ENCODE measurements at places on chromosomes 6 and 20. TPM values are rescaled to one million over a fixed set of nuclear protein-coding genes. Genes with fewer than 3 reads are reported as not detected.

The FUT9 gene
- polyA plus RNA-seq, result 2.1 TPM

The RSPH9 gene
- 1.3 TPM for polyA plus RNA-seq

GRCh38 chr6:156280065-156280464, 497.1 kb upstream of the ARID1B start:
- peak; percentile 37 for DNase-seq

DNA sequence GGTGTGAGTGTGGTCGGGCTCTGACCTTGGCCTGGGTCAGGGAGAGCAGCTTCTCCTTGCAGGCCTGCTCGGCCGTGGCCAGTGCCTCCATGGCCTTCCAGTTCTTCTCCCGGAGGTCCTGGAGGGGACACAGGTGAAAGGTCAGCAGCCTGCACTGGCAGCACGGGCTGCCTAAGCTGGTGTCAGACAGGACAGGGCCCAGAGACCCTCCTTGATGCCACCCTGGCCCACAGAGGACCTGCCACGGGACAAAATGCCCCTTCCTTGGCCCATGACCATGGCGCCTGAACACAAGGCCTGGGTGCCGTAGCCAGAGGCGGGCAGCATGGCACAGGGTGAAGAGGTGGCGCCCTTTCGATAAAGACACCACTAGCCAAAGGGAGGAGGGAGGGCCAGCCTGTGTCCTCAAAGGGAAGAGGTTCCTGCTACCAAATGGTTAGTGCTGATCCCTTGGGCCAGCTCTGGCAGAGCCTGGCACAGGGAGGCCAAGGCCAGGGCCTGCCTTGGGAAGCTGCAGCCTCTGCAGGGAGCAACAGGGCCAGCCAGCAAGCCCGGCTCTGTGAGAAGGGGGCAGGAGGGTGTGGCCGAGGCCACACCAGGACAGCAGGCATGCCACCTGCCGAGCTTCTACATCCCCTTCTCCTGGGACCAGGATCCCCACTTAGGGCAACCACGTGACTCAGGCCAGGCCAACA, 54.8 kb downstream of the DSTN start:
- DNase-seq, result no peak

GRCh38 chr20:60035486-60035885, 77.3 kb downstream of the CDH26 start:
- DNase-seq, result no peak

GRCh38 chr6:90343576-90343975, 46.9 kb upstream of the BACH2 start:
- DNase-seq, result no peak

The SLC2A4RG gene
- polyA plus RNA-seq, result 122 TPM

The FNDC1 gene
- 9.2 TPM for polyA plus RNA-seq

GRCh38 chr6:38789256-38789655, 74.1 kb downstream of the DNAH8 start:
- DNase-seq, result no peak

GRCh38 chr20:48841875-48842529, 14.2 kb upstream of the PREX1 start:
- DNase-seq, result no peak

- no peak for DNase-seq
Measured at GRCh38 chr6:108948181-108948661, 100.0 kb downstream of the ARMC2 start.

The CYP39A1 gene
- 6.3 TPM for polyA plus RNA-seq

The CYP21A2 gene
- polyA plus RNA-seq, result 1.4 TPM

GRCh38 chr20:44627364-44628010, 24.0 kb downstream of the ADA start:
- no peak for DNase-seq

The RPS21 gene
- polyA plus RNA-seq, result 853 TPM

GRCh38 chr20:1505871-1506270, 14.7 kb upstream of the SIRPB2 start:
- no peak for DNase-seq

DNA sequence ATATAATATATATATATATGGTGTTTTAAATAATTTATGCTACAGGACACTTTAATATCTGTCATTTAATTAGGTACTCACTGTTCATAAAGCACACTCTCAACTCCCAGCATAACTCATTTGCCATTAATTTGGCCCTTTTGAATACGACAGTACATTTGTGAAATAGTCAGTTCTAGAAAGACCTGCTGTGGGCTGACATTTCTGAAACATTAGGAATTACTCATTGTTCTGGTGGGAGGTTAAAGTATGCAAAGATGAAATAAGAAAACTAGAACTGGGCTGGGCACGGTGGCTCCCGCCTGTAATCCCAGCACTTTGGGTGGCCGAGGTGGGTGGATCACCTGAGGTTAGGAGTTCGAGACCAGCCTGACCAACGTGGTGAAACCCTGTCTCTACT, 497.5 kb downstream of the UTRN start:
- no peak for DNase-seq

DNA sequence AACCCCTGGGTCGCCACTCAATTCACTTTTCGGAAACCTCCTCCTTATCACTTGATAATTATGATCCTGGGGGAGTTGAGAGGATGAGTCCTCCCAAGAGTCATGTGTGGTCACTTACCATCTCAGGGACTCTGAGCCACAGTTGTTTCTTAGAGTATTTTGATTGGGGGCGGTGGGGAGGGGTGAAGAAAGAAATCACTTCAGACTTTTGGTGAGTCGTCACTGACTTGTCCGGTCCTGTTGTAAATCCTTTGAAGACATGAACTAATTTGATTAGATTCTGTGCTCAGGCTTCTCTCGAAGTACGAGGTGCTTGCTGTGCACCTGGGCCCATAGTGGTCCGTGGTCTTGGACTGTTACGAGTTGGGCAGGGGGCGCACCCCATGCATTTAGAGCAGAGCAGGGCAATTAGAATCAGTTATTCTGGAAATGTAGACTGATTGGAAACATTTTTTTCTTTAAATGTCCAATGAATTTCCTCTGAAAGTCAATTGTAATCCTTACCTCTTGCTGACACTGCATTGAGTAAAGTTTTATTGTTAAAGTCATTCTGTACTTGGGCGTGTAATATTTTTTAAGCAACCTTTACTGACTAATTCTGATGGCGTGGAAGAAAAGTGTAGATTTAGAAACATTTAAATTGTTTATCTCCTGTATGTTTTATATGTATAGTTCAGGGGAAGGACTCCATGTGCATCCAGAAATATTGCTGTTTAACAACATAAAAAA, 173.4 kb downstream of the SLC16A10 start:
- no peak for DNase-seq

DNA sequence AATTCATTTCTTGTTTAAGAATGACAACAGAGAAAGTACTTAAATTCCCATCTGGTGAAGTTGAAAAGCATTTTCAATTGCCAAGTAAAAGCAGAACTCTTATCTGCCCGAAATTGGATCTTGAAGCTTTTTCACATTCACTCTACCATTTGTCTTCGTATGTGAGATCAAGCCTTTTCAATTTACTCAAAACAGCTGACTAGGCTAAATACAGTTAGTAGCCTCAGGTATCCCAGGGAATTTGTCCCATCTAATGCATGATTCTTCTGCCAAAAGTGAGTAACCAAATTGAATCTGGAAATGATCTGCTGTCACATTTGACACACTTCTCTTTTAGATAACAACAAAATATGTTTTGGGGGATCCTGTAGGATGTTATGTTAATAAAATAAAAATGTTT, 596.8 kb upstream of the HS3ST5 start:
- DNase-seq, result no peak

The HLA-G gene
- polyA plus RNA-seq, result 0.59 TPM

The CRISP2 gene
- 0.16 TPM for polyA plus RNA-seq

DNA sequence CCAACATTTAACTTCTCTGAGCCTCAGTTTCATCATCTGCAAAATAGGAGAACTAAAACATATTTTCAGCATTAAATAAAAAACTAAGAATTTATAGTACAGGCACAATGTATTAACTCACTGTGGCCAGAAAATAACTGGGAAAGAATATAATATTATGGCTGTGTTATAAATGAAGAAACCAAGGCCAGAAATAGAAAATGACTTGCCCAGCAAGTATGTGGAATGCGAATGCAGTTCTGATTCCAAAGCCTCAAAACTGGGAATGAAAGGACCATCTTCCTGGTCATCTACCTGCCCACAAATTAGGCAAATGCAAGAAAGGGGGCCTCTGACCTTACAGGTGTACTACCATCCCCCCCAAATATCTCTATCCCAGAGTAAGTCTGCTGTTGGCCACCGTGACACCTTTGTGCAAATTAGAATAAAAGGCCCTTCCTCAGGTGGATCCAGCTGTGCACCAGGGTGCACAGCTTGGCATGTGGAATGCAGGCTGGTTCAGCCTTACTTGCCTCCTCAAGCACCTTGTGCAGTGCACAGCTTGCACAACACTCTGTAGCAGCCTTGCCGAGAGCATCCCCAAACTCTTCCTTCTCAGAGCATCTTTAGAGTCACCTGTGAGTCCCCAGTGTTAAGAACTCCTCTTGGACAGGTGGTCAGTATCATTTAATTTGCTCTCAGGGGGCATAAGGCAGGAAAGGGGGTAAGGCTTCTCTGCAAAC, 4.4 kb downstream of the SLC13A3 start:
- DNase-seq, result no peak

DNA sequence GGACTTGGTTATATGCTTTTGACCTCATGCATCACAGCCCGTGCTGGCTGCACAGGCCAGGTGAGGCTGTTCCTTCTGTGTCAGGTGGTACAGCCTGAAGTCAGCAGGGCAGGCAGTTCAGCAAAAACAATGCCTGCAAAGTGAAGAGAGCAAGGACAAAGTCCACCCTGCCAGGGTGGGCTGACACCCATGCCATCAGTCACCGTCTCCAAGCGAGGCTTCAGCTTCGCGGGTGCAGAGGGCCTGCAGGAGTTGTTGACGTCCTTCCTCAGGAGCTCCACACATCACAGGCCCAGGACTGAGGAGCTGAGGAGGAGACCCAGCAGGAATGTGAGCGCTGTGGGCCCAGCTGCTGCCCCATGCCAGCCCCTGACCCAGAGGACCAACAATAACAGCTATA, 111.3 kb downstream of the SASH1 start:
- DNase-seq, result no peak

DNA sequence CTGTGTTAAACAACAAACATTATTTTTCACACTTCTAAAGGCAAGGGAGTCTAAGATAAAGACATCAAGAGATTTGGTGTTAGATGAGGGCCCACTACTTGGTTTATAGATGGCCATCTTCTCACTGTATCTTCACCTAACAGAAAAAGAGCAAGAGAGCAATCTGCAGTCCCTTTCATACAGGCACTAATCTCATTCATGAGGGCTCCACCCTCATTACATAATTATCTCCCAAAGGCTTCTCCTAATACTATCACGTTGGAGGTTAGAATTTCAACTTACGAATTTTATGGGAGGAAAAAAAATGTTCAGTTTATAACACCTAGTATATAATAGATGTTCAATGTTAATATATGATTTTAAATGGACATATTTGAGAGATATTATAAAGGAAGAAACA, 45.6 kb downstream of the HDAC2 start:
- no peak for DNase-seq

GRCh38 chr6:12064131-12064530, 52.0 kb downstream of the HIVEP1 start:
- DNase-seq, result no peak

The SMLR1 gene
- 2.1 TPM for polyA plus RNA-seq

- DNase-seq, result no peak
Measured at GRCh38 chr6:71527886-71528285, 239.3 kb downstream of the OGFRL1 start.

- DNase-seq, result no peak
Measured at GRCh38 chr6:40252531-40253258, 318.4 kb upstream of the MOCS1 start.

DNA sequence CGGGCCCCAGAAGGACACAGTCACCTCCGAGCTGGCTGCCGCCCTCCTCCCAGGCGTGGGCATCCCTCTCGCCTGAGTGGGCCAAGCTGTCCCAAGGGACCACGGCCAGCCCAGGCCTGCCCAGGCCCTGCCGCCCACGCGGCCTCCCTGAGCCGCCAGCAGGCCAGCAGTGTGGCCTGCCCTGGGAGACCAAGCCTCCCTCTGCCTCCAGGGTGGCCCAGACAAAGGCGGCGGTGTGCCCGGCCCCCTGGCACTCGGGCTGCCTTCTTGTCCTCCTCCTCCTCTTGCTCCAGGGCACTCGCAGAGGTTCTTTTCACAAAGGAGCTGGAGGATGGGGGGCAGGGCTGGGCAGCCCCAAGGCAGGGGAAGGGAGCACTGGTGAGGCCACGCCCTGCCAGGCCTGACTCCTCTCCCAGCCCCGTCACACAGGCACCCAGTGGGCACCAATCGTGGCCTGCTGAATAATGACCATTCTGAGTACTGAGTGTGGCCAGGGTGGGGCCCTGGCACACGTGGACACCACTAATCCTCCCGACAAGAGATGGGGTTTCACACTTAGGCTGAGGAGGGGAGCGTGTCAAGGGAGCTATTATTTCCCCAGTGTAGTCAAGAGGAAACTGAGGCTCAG, 25.3 kb downstream of the NOL4L start:
- DNase-seq, result no peak
